ENCODE measurements at places on chromosomes 5 and 9.

- DNase-seq = no peak
Measured at GRCh38 chr9:121326130-121326838, 43.8 kb downstream of the STOM start.

DNA sequence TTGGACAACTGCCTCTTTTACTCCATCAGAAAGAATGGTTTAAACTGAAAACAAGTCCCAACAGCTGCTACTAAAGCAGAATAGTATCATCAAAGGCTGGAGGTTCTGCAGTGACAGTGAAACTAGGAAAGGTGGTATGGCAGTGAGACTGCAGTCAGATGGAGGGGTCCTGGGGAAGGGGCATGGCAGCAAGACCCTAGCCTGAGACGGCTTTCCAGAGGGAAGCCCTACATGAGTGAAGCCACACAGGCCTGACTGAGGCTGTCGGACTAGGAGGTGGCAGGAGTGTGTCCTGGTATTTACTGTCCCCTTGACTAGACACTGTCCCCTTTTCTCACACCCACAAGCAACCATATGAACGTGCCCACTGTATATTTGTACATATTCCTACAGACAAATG lies 40.4 kb upstream of the IPPK start:
- DNase-seq = no peak

- DNase-seq = no peak
Measured at GRCh38 chr9:17907779-17908508, 329.1 kb downstream of the SH3GL2 start.

- DNase-seq = no peak
Measured at GRCh38 chr9:86054695-86055094, 44.7 kb downstream of the GOLM1 start.

- DNase-seq = no peak
Measured at GRCh38 chr9:133563291-133563796, 28.8 kb downstream of the ADAMTSL2 start.

DNA sequence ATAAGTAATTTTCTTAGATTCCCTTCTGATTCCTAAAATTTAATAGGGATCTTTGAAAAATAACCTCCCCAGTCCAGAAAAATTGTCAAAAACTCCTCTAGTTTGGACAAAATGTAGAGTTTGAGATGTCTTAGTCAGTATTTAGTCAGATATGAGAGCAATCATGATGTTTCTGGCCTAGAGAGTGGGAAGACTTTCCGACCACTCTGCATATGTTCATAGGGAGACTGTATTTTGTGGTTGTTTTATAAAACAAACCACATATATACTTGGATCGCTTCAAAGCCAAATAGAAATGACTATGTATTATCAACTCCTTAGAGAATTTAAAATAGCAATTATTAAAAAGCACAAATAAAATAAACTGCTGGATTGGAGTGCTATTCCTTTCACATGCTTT lies 15.8 kb downstream of the ZFAND5 start:
- no peak for DNase-seq

DNA sequence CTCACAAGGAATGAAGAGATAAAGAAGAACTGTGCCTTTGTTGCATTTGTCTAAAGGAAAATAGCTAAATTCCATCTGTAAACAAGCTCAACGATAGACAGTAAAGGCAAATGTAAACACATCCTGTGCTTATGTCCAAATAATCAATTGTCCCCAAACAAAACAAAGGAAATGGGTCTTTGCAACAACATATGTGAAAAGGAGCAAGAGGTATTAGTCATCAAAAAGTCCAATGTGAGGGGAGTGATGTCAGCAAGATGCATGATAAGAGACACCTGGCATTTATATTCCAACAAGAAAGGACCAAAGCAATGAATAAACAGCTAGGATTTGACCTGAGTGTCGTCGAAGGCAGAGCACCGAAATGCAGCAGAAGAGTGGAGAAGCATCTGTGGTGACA lies 209.1 kb downstream of the ASTN2 start:
- DNase-seq = no peak

DNA sequence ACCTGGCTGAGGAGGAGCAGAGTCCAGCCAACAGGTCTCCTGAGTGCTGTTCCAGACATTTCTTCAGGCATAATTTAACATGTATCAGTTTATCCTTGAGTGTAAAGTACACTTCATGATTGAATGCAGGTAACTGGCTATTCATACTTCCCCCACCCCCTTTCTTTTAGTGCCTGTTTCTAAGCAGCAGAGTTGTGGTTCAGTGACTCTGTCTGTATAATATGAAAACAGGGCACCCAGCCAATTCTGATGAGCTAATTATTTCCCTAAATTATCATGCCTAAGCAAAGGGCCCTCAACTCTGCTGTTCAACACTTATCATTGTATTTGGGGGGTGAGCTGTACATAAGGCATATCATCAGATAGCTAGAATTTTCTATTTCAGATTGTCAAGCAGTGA lies 51.9 kb upstream of the ZSWIM6 start:
- peak; percentile 68 for DNase-seq

DNA sequence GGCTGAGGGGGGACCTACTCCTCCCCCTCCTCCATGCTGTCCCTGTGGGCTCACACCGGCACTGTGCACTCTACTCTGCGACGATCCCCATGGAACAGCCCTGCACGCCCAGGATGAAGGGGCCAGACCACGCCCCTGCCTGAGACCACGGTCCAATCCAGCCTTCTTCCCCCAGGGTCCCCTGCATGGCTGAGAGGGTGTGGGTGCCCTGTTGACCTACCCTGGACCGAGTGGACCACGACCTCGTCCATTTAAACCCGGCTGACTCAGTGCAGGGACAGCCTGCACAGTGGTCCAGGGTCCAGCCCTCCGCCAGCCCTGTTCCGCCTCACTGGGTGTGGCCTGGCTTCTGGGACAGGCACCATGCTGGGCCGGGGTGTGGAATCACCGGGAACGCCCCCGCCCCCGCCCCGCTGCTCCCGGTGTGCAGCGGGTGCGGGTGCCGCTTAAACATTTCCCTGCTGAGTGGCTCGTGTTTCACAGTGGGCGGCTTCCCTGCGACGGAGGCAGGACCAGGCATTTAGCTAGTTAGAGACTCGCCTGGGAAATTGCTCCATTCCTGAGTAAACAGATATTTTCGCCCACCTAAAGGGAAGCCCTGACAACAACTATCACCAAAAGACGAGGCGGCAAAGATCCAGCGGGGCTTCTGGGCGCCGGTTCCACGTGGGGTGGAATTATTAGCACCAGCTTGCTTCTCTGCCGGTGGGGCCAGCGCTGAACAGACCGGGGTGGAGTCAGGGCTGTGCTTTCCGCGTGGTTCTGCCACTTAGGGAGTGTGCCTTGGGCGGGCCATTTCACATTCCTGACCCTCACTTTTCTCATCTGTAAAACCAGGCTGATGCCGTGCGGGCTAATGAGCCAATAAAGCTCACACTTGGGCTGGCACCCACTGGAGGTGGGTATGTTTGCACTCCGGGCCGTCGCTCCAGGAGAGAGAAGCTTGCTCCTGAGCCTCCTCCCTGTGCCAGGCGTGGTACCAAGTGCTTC lies 22.6 kb downstream of the DBH start:
- peak; percentile 47 for DNase-seq

DNA sequence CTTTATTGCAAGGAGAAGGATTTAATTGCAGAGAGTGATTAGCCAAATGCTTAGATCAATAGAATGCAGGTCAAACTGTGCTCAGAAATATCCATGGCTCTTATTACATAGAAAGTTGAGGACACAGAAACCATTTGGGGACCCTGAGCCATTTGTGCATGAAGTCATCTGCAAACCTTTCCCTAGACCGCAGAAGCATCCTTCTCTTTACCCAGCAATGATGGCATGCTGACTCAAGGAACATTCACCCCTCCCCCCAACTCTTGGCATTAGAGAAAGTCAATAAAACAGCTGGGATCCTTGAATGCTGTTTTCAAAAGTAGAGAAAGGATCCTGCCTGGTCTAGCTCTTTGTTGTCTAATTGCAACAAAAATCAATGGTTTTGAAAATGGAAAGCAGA lies 73.5 kb downstream of the PPP2R2B start:
- no peak for DNase-seq

DNA sequence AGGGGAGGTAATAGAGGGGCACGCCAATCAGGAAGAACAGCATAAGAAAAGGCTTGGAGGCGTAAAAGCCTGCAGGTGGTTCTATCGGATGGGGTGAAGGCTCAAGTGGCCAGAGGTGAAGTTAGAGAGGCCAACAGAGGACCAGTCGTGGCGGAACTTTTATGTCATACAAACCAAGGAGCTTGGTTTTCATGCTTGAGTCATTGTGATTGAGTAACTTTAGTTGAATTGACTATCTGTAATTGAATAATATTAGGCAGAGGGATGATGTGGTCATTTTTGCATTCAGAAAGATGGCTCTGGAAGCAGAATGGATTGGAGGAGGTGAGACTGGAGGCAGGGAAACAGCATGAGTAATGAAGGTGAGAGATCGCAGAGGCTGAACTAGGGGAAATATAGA lies 7.2 kb upstream of the SPINK4 start:
- no peak for DNase-seq

DNA sequence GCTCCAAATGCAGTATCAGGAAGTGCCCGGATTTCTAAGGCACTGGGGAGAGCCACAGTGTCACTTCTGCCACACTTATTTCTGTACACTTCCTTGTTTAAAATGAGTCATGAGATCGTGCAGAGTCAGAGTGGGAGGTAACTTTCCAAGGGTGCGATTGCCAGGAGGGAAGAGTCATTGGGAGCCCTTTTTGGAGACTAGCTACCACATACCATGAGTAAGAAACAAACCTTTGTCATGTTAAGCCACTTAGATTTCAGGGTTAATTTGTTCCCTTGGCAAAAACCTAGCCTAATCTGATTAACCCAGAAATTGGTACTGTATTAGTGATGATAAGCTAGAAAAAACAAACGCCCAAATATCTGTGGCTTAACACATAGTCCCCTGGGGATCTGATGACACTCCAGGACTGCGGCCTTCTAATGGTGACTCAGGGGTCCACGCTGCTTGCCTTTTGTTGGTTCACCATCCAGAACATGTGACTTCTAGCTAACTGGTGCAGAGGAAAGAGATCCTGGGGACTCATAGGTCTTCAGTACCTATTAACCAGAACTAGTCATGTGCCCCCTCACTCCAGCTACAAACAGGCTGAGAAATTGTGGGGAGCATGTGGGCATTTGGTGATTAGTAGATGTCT lies 48.6 kb upstream of the TLE1 start:
- peak; percentile 90 for DNase-seq

DNA sequence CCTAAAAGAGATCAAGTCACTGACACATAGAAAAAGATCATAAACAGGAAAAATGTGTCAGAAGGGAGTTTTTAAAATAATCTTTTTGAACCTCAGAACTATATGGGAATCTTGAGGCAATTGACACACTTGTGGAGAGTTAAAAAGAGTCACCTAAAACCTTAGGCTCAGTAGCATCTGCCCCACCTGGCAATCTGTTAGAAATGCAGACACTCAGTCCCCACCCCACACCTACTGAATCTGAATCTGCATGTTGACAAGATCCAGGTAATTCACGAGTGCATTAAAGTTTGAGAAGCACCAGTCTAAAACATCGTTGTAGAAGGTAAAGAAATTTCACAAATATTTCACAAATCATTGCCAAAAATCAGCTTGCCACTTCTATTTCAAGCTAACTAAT lies 388.3 kb downstream of the NR2F1-AS1 start:
- no peak for DNase-seq

DNA sequence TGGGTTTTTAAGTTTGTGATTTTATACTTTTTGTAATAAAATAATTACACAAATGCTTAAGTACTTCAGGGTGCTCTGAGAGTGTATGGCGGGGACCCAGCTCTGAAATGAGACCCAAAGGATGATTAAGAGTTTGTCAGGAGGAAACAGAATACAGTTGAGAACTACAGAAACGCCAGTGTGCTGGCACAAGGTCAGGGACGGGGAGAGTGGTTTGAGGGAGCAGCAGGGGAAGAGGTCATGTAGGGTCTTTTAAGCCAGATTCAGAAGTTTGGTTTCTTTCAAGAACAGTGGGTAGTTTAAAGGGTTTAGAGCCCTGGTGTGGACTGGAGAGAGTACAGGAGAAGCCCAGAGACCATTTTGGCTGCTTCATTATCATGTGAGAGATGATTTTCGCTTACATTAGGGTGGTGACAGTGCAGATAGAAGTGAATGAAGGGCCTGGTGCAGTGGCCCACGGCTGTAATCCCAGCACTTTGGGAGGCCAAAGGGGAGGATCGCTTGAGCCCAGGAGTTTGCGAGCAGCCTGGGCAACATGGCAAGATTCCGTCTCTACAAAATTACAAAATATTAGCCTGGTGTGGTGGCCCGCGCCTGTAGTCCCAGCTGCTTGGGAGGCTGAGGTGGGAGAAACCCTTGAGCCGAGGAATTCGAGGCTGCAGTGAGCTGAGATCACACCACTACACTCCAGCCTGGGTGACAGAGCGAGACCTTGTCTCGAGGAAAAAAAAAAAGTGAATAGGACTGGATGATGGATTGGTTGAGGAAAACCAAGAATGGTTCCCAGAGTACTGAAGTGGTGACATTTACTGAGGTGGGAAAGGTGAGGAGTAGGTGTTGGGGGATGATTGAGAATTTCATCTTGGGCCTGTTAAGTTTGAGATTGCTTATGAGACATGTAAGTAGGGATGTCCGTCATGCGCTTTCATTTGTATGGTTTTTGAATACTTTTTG lies 1.4 kb upstream of the ETF1 start:
- DNase-seq = peak; percentile 24

GRCh38 chr5:172872997-172873491 lies 39.0 kb downstream of the ERGIC1 start:
- DNase-seq = no peak

DNA sequence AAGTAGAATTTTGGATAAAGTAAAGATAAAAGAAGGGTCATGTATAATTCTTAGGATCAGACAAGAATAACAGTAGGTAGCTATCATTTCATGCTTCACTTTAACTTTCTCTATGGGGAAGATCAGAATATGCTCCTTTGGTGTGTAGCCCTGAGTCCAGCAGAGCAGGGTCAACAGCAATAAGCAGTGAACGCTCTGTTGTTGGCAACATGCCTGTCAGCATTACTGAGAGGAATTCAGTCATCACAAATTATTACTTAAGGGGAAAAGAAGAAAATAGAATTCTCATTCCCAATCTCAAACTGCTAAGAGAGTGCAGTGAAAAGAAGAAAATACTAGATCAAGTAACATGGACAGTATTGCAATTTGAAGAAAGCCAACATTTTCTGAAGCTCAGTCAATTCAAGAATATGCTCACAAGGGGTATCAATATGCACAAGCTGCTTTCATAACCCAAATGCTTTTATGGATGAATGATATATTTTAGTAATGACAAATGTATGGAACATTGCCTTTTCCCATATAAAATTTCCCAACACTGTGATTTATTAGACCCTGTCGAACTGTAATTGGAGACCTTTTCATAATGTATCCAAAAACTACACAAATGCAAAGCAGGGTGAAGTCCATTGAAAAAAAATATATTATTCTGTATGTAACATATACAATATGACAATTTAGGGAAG lies 1359.4 kb downstream of the EFNA5 start:
- no peak for DNase-seq

Measured in ACHN (cell line).